ENCODE measurements at places on chromosomes 12 and 14.

DNA sequence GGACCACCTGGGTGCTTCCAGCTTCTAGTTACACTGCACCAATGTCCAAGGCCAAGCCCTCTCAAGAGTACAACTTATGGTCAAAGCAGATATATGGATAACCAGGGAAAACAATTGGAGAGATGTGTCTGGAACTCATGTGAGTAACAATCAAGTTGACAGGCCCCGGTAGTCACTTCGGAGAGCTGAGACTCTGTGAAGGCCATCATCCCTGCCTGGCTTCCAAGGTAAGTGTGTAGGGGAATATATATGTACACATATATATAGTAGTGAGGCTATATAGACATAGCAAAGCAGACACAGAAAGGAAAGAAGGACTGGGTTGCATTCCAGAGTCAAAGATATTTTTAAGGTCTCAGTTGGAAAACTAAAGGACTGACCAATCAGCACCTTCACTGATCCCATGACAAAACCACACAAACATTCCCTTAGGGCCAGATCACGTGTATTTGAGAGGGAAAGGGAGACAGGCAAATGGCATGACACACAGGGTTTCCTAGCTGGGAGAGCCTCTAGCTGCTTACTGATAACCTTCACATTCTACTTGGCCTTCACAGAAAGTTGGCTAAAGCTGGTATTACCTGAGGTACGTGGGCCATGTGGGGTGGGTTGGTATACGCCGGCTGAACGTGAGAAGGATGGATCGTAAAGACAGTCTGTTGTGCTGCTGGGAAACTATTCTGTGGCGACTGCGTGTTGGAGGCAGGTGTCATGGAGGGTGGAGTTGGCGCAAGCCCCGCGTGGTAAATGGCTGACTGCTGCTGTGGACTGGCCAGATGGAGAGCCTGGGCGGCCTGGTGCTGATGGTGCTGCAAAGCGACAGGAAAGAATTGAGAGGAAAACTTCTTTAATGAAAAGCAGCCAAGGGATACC lies 50.0 kb downstream of the SH2B3 start:
- H3K36me3 ChIP-seq, result peaks cover 40% of the 10 kb centered on the region
- peaks cover 18% of the 10 kb centered on the region for H3K4me1 ChIP-seq
- no peak overlapping the region for H3K4me3 ChIP-seq

GRCh38 chr12:49673446-49674317 lies 33.5 kb downstream of the FMNL3 start:
- no peak overlapping the region for H3K4me3 ChIP-seq
- H3K4me1 ChIP-seq, result peaks cover 70% of the 10 kb centered on the region
- H3K27me3 ChIP-seq, result no peaks in the 10 kb centered on the region
- peak overlapping the region; percentile 96 for H3K27ac ChIP-seq

DNA sequence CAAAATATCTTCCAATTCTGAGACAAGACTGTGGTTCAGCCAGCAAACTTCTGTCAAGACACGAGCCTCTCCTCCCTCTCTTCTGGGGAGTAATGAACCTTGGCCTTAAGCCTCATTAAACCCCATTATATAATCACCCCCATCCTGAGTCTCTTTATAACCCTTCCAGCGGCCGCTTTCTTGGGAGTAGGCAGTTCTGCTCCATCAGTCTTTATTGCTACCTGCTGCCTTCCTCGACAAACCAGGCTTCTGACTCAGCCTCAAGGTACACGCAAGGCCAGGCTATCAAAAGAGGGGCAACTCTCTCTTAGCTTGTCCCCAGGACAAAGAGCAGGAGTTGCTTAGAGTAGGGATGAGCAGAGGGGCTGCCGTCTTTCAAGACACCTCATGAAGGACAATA lies 300.8 kb upstream of the NOS1 start:
- H3K4me1 ChIP-seq, result no peaks in the 10 kb centered on the region
- no peak for DNase-seq
- no peak overlapping the region for H3K27ac ChIP-seq
- no peaks in the 10 kb centered on the region for H3K27me3 ChIP-seq

- H3K4me1 ChIP-seq, result peaks cover 14% of the 10 kb centered on the region
- no peak overlapping the region for H3K27ac ChIP-seq
- H3K36me3 ChIP-seq, result no peaks in the 10 kb centered on the region
- H3K27me3 ChIP-seq, result peaks cover 70% of the 10 kb centered on the region
- DNase-seq, result no peak
Observed at GRCh38 chr12:53952871-53953734, 1.6 kb upstream of the HOXC12 start.

DNA sequence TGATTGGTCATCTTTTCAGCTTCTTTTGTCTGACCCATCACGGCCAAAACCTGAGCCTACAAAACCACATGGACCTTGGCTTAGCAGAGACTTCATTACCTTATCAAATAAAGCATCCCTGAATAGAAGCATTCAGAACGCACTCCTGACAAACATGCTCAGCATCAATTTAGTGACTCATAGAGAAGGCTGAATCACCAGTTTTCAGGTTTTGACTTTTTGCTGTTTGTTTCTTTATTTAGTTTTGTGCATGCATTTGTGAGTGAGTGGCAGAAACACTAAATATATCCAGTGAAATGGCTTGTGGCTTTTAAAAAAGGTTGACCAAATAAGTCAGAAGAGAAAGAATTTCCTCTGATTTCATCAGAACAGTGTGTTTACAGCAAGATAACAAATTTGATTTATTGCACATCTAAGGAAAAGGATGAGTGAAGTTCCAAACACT lies 19.0 kb upstream of the OVCH1 start:
- no peaks in the 10 kb centered on the region for H3K36me3 ChIP-seq
- no peaks in the 10 kb centered on the region for H3K4me1 ChIP-seq
- no peaks in the 10 kb centered on the region for H3K27me3 ChIP-seq
- H3K27ac ChIP-seq, result no peak overlapping the region
- DNase-seq, result no peak

DNA sequence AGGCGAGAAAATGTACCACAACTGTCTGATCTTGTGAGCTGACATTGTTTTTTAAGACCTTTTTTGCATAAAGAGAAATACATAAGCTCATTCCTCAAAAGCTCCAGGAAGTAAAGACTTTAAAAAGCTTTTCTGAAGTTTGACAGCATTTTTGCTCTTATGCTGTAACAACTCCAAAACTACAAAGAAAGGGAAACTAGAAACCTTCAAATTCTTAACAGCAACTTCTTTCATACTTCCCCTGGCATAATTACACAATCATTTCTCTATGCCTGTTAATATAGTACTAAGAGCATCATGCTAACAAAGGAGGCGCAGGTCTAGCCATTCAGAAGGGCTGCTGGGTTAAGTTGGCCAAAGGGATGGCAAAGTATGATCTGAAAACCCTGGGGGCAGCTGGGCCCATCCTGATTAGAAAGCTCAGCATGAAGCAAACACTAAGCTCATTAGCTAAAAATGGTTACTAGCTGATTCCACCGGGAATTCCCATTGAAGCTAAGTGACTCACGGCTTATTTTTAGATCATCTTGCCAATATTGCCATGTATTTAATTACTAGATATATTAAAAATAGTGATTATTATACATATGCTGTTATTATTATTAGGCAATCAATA lies 26.1 kb upstream of the ANP32D start:
- H3K27ac ChIP-seq, result no peak overlapping the region
- H3K4me1 ChIP-seq, result no peaks in the 10 kb centered on the region

DNA sequence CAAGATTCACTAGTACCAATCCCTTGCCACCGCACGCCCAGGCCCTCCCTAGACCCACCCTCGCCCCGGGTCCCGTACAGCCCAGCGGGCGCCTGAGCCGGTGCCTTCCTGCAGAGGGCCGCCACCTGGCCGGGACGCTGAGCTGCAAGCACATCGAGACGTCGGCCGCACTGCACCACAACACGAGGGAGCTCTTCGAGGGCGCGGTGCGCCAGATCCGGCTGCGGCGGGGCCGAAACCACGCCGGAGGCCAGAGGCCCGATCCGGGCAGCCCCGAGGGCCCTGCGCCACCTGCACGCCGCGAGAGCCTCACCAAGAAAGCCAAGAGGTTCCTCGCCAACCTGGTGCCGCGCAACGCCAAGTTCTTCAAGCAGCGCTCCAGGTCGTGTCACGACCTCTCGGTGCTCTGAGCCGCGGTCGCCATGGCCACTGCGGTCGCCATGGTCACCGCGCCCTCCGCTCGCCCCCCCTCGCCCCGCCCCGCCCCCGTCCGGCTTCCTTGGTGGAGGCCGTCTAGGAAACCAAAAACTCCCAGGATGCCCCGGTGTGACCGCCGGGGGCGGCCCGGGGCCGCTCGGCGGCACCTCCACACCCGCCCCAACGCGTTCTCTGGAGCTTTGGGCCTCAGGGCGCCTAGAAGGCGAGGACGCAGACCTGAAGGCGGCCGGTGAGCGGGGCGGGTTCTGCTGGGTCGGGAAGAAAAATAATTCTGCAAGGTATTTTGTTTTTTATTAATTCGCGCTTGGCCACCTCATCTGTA lies 3.7 kb downstream of the REM2 start:
- no peaks in the 10 kb centered on the region for H3K36me3 ChIP-seq
- H3K27me3 ChIP-seq, result no peaks in the 10 kb centered on the region
- peaks cover 28% of the 10 kb centered on the region for H3K4me1 ChIP-seq
- H3K4me3 ChIP-seq, result peak overlapping the region; percentile 56

DNA sequence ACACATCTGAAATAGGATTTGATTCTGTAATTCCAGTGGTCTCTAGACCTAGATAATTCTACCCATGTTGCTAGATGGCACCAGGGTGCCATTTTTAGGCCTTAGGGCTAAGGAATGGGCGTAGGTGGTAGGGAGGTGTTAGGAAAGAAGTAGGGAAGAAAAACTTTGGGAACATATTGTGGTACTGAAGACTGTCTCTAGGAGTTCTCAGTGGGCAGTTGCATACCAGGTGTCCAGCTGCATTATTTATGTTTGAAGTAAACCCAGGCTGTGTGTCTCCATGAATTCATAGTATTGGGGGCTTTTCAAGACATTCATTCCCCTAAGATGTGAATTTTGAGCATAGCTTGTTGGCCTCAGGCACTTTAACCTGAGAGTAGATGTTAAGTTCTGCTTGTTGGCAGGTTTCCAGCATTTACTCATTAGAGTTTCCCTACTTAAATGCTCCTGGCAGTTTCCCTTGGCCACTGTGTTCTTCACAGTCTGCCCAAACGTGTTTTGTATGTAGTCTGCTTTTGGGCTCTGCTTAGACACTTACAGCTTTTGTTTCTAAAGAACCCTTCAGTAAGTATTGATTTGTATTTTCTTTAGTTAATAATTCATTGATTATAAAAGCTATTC lies 31.5 kb upstream of the CCT2 start:
- no peak overlapping the region for H3K27ac ChIP-seq
- peak; percentile 61 for DNase-seq
- H3K36me3 ChIP-seq, result no peaks in the 10 kb centered on the region
- H3K4me1 ChIP-seq, result peaks cover 9% of the 10 kb centered on the region
- no peaks in the 10 kb centered on the region for H3K27me3 ChIP-seq

DNA sequence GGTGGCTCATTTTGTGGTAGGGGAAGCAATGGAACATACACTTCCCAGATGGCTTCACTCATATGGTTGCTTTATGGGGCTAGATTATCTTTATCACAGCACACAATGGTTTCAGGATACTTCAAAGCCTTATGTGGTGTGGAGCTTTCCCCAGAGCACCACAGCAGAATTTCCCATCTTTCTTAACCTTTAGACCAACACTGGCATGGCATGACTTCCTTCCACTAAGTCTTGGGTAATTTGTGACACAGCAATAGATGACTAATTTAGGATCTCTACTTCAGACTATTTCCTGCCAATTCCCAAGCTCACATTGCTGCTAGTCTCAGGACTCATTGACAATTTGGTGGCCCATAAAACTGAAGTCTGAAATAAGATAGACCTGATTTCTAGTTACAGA lies 36.9 kb upstream of the DCN start:
- H3K27ac ChIP-seq, result no peak overlapping the region
- no peaks in the 10 kb centered on the region for H3K36me3 ChIP-seq
- no peak overlapping the region for H3K4me3 ChIP-seq
- H3K27me3 ChIP-seq, result no peaks in the 10 kb centered on the region
- no peak for DNase-seq

GRCh38 chr12:25816637-25817036 lies 141.8 kb upstream of the RASSF8 start:
- H3K27me3 ChIP-seq, result no peaks in the 10 kb centered on the region
- no peak overlapping the region for H3K27ac ChIP-seq
- no peaks in the 10 kb centered on the region for H3K4me1 ChIP-seq
- no peaks in the 10 kb centered on the region for H3K36me3 ChIP-seq
- DNase-seq, result no peak
